ENCODE measurements at places on chromosomes 3 and 15.

DNA sequence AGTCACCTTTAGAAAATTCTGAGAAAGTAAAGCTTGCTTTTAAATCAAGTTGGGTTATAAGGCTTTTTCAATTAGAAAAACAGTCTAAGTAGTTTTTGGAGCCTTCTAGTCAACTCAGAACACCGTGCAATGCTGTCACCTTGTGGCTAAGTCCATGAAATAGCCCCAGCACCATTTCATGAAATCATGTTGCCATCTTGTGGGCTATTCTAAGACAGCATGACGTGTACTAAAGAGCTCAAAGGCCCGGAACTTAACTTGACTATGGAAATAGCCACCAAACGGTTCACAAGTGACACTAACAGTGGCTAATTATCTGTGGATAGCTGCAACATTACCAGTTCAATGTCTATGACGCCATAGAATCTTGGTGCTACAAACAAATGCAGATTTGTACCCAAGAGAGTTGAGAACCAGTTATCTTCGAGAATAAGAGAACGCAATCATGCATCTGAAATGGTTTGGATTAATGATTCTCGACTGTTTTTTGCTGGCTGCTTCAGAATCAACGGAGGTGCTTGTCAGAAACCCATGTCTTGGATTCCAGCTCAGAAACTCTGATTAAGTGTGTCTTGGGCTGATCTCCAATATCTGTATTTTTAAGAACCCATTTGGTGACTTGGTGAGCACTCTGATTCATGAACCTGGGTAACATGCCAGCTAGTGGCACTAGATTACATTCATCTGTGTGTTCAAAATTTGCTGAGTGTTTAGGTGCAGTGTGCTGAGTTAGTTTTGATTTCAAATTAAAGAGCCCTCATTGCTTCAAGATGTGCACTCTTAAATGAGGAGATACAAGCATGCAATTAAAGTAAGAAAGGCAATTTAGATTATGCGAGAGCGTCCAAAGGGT, 111.2 kb upstream of the MCTP2 start:
- DNase-seq, result peak; percentile 55

GRCh38 chr3:102094506-102094905, 245.2 kb downstream of the NFKBIZ start:
- no peak for DNase-seq

DNA sequence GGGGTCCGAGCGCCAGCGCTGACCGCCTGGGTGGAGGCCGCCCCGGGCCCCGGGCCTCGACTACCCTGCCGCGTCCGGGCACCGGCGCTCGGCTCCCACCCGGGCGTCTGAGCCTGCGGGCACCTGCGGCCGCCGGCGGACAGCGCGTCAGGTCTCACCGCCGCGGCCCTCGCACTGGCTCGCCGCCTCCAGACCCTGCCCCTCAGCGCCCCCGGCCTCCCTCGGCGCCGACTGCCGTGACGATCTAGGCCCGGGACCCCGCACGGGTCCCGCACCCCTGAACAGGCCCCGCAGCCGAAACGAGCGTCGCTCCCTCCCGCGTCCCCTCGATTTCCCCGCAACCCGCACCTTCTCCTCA, 297 bp downstream of the PRC1 start:
- peak; percentile 38 for DNase-seq

DNA sequence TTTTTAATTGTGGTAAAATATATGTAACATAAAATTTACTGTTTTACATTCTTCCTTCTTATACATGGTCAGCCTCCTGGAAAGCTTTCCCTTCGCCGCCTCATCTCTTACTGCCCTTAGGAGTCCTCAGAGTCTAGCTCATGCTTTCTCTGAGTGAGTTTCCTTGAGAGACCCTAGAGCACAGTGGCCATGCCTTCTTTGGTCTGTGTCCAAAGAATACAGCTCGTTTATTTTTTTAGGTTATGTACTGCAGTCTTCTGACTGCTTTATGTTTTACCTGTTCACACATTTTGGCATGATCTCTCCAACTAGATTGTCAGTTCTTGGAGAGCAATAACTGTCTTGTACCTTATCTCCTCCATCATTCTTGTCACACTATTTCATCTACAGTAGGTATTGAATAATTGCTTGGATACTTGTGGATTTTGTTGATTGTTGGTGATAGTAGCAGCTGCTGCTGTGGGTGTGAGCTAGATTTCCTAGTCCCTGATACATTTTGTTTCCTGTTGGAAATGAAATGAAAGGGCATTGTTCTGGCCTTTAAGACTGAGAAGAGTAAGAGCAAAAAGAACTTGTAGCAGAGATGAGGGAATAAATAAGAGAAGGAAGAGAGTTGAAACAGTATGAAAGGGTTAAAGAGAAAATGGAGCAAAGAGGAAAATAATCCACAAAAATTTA, 10.9 kb downstream of the ARIH2 start:
- DNase-seq, result no peak

DNA sequence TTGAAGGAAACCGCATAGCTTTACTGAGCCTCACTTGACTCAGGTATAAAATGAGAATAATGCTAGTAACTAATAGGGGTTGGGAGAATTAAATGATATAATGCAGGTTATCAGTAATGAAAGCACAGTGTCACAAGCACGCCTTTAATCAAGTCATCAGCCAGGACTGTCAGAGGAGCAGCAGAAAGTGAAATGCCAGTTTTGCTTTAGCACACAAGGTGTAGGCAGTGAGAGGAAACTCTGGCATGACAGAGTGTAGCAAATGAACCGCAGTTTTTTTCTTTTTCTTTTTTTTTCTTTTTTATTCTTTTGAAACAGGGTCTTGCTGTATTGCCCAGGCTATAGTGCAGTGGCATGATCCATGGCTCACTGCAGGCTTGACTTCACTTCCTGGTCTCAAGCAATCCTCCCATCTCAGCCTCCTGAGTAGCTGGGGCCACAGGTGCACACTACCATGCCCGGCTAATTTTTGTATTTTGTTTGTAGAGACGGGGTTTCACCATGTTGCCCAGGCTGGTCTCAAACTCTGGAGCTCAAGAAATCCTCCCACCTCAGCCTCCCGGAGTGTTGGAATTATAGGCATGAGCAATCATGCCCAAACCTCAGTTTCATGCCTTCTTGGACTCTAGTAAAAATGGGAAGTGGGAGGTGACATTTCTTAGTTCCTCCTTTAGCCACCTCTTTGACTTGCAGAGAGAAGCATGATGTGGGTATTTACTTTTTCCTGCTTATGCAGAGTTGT, 9.7 kb upstream of the SCAANT1 start:
- DNase-seq, result no peak

DNA sequence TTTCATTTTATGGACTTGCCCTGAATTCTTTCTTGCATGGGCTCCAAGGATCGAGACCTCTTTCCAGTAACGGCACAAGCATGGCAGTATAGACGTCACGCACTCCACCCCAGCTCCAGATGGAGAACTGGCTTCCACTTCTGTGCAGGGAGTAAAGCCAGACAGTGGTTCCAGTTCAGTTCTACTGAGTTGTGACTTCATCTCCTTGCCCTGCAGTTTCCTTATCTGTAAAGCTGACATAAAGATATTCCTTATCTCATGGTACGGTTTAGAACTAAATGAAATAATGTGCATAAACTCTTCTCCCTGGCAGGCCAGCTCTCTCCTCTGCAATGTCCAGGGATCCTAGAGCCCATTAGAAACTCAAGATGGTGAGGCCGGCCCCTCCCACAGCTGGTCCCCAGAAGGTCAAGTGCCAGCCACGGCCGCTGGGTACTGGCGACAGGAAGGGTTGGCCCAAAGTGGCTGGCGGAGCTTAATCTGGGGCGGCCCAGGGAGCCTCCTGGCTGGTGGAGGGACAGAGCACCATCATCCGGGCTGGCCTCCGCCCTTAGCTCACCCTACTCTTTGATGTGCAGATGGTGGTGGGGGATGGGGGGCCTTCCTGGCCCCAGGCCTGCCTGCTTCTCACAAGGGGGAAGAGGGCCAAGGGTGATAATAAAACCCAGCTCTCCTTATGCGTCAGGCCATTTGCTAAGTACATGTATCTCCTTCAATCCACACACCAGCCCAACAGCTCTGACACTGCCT, 7.2 kb downstream of the MESP2 start:
- no peak for DNase-seq

DNA sequence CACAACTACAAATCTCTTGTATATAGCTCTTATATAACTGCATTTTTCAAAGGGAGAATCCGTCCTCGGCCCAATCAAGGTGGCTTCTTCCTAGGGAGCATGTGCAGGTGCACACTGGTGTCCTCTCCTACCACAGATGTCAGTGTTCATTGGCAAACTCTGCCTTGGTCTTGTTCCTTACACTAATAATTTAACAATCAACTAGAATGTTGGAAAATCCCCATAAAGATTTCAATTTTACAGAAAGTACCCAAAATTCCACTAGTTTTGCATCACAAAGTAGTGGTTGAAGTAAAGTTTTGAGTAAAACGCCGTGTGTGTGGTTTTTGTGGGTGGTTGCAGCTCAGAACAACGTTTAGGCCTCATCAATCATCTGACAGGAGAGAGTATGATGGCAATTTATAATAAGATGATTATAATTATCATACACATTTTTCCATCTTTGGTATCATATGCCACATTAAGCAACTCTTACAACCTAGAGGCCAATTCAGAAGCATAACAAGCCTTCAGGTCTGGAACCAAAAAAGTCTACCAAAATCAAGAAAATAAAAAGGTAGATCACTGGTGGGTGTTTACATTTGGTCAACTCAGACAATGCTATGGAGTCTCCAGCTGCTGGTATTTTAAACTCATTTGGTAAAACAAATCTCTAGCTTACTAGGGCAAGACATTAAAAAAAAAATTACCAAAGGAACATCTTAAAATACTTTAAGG, 128.9 kb upstream of the BHLHE40 start:
- no peak for DNase-seq

DNA sequence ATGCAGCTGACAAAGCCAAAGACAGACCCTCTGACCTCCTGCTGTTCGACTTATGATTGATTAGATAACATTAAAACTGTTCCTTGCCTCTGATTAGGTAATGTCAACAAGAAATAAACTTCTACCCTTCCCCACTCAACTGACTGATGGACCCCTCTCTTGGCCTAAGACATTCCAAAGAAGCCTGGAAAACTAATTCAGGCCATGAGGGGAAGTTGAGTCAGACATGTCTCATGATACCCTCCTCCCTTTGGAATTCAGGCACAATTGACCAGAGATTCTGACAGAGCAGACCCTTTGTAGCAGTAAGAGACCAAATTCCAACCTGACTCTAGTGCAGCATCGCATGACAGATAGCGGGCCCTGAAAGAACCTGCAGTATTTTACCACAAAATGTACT, 354.5 kb downstream of the OCA2 start:
- no peak for DNase-seq

DNA sequence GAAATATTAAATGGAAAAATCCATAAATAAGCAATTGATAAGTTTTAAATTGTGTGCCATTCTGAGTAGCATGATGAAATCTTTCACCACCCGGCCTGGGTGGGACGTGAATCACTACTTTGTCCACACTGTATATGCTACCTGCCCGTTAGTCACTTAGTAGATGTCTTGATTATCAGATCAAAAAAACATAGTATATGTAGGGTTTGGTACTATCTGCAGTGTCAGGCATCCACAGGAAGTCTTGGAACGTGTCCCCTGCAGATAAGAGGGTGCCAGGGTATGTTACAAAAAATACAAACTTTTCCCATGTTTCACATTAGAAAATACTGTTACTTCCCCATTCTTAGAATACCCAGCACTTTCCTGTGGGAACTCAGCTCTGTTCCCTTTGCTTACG, 35.2 kb downstream of the FAM81A start:
- no peak for DNase-seq

GRCh38 chr3:142943870-142944269, 19.6 kb downstream of the PAQR9 start:
- no peak for DNase-seq

- DNase-seq, result no peak
Measured at GRCh38 chr3:13397316-13397715, 22.8 kb downstream of the NUP210 start.

DNA sequence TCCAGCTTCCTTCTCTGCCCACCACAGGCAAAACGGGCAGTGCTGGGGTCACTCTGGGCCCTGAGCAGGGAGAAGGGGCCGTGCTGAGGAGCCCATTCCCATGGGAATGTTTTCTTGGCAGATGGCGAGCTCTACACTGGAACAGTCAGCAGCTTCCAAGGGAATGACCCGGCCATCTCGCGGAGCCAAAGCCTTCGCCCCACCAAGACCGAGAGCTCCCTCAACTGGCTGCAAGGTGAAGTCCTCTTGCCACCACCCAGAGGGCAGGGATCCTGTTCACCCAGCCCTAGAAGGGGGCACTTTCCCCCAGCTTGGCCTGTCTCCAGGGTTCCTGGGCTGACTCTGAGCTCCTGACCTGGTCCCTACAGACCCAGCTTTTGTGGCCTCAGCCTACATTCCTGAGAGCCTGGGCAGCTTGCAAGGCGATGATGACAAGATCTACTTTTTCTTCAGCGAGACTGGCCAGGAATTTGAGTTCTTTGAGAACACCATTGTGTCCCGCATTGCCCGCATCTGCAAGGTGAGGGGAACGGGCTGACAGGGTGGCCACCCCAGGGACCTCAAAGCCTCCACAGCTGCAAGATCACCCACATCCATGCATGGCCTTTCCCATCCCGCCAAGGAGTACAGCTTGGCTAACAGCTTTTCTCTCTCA, 12.4 kb downstream of the CIB1 start:
- DNase-seq, result peak; percentile 63

GRCh38 chr15:79117442-79118204, 27.0 kb upstream of the RASGRF1 start:
- no peak for DNase-seq

- DNase-seq, result no peak
Measured at GRCh38 chr3:156180077-156180476, 59.7 kb downstream of the KCNAB1 start.
